ENCODE measurements at places on chromosomes 4 and X. TPM values are rescaled to one million over a fixed set of nuclear protein-coding genes. Genes with fewer than 3 reads are reported as not detected.

The MGAT4D gene
- polyA plus RNA-seq, result not detected

DNA sequence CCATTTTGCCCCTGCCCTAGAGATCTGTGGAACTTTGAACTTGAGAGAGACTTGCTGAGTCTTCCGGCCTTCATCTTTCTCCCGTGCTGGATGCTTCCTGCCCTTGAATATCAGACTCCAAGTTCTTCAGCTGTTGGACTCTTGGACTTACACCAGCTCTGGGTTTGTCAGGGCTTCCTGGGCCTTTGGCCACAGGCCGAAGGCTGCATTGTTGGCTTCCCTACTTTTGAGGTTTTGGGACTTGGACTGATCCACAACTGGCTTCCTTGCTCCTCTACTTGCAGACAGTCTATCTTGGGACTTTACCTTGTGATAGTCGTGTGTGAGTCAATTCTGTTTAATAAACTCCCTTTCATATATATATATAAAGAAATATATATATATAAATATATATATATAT is 1071.0 kb downstream of the ADGRL3 start:
- DNase-seq, result no peak
- no peak overlapping the region for H3K4me3 ChIP-seq
- H3K27ac ChIP-seq, result no peak overlapping the region
- H3K36me3 ChIP-seq, result no peaks in the 10 kb centered on the region

DNA sequence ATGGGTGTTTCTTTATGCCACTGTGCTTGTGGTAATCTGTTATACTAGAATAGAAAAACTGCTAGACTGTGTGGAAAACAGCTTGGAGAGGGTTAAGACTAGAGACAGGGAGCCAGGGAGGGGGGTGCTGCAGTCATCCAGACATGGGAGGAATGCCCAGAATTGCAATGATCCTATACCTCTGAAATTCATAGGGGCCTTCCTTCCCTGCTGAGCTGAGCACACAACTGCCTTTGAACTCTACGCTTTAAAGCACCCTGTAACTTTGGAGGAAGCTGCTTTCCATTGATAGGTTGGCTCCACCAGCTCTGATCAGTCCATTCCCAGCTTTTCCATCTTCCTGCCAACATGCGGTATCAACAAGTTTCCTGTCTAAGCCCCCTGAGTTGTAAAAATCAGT is 155.9 kb upstream of the RASGEF1B start:
- no peak overlapping the region for H3K27ac ChIP-seq
- peaks cover 50% of the 10 kb centered on the region for H3K4me1 ChIP-seq
- no peaks in the 10 kb centered on the region for H3K36me3 ChIP-seq
- H3K27me3 ChIP-seq, result no peaks in the 10 kb centered on the region

DNA sequence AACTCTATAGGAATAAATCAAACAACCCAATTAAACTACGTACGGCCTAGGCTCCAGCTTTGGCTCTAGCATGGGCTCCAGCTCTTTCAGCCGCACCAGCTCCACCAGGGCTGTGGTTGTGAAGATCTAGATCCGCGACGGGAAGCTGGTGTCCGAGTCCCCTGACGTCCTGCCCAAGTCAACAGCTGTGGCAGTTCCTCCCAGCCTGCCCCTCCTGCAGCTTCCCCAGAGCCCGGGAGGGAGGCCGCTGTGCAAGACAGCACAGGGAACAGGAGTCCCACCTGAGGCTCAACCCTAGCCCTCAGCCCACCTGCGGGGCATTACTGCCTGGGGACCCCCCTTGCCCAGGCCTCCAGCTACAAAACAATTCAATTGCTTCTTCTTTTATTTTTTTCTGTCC is 2680.3 kb downstream of the PCDH7 start:
- no peak for DNase-seq
- no peak overlapping the region for H3K4me3 ChIP-seq
- H3K4me1 ChIP-seq, result no peaks in the 10 kb centered on the region
- no peak overlapping the region for H3K27ac ChIP-seq

GRCh38 chrX:88135735-88136134 is 611.3 kb upstream of the CPXCR1 start:
- no peak overlapping the region for H3K4me3 ChIP-seq
- H3K27ac ChIP-seq, result no peak overlapping the region
- no peaks in the 10 kb centered on the region for H3K4me1 ChIP-seq
- H3K27me3 ChIP-seq, result no peaks in the 10 kb centered on the region
- no peak for DNase-seq

The CENPVL3 gene
- not detected for polyA plus RNA-seq

The TRAM1L1 gene
- polyA plus RNA-seq, result not detected

DNA sequence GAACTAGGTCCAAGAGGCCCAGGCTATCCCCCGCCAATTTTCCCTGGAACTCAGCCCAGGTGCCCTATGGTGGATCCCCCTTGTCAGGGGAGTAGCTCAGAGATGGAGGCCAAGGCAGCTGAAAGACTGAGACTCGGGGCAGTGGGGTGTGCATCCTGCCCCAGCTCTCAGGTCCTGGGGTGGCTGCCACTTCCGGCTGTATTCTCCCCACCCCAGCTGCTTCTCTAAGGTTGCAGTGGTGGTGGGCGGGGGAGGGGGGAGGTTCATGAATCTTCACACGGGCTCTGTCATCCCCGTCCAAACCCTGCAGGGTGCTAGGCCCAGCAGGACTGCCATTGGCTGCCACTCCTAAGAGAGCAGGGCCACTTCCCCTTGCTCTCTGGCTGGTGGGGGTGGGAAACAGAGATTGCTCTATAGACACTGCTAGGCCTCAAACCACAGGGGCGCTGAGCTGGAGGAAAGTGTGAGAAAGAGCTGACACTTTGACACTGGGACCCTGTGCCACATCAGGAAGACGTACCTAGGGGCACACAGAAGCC is 1.5 kb downstream of the SASH3 start:
- no peaks in the 10 kb centered on the region for H3K27me3 ChIP-seq
- H3K27ac ChIP-seq, result peak overlapping the region; percentile 96
- peaks cover 52% of the 10 kb centered on the region for H3K4me1 ChIP-seq
- peak; percentile 81 for DNase-seq
- peak overlapping the region; percentile 96 for H3K4me3 ChIP-seq

DNA sequence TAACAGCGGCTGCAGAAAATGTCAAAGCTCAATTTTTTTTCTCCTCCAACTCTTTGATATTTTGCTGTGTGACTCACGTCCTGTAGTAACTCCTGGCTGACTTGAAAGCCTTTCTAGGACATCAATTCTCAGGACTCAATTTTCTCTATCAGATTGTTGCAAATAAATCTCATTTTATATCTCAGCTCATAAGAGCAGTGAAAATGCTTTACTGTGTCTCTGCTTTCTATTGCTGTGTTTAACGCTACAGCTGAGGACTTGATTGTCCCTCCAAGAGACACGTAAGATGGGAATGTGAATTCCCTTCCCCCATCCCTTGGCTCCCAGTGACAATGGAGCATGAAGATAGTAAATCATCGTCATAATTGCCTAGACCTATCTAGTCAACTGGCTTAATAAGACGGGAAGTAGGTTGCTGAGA is 20.5 kb upstream of the CBR4 start:
- no peak for DNase-seq
- H3K27me3 ChIP-seq, result peaks cover 4% of the 10 kb centered on the region
- H3K27ac ChIP-seq, result no peak overlapping the region
- no peaks in the 10 kb centered on the region for H3K4me1 ChIP-seq
- no peak overlapping the region for H3K4me3 ChIP-seq

DNA sequence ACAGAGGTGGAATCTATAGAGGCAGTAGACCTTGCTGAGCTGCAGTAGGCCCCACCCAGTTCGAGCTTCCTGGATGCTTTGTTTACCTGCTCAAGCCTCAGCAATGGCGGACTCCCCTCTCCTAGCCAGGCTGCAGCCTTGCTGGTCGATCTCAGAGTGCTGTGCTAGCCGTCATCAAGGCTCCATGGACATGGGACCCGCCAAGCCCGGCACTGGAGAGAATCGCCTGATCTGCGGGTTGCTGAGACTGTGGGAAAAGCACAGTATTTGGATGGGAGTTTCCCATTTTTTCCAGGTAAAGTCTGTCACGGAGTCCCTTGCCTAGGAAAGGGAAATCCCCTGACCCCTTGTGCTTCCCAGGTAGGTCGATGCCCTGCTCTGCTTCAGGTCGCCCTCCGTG is 124.8 kb upstream of the KLF8 start:
- no peak overlapping the region for H3K4me3 ChIP-seq
- H3K27ac ChIP-seq, result no peak overlapping the region
- DNase-seq, result no peak
- H3K27me3 ChIP-seq, result no peaks in the 10 kb centered on the region

- DNase-seq, result no peak
- no peak overlapping the region for H3K4me3 ChIP-seq
- no peaks in the 10 kb centered on the region for H3K4me1 ChIP-seq
- no peaks in the 10 kb centered on the region for H3K27me3 ChIP-seq
Measured at GRCh38 chr4:87255755-87256154, 35.3 kb upstream of the KLHL8 start.

GRCh38 chrX:352582-353314 is 34.0 kb downstream of the PPP2R3B start:
- H3K4me3 ChIP-seq, result no peak overlapping the region
- no peak for DNase-seq
- peaks cover 12% of the 10 kb centered on the region for H3K36me3 ChIP-seq
- no peak overlapping the region for H3K27ac ChIP-seq

The AWAT2 gene
- polyA plus RNA-seq, result not detected

DNA sequence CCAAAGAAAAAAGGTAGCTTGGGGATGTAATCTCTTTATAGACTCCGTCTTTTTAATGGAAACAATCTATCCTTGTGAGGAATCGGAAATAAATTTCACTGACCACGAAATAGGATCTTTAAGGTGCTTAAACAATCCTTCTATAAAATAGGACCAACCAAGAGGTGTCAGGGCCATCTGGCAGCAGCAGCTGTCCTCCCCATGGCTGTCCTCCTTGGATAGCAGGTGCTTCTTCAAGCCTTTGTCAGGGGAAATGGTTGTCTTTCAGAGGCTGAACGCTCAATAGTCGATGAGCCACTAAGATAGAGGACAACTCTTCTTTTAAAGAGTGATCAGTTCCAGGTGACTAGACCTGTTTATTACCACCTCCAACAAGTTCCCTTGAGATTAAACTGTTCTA is 231.0 kb downstream of the ADGRL3 start:
- H3K4me1 ChIP-seq, result no peaks in the 10 kb centered on the region
- H3K4me3 ChIP-seq, result no peak overlapping the region
- no peak for DNase-seq
- no peaks in the 10 kb centered on the region for H3K36me3 ChIP-seq

GRCh38 chr4:67702166-67702565 is 1.2 kb upstream of the UBA6 start:
- no peaks in the 10 kb centered on the region for H3K27me3 ChIP-seq
- H3K4me1 ChIP-seq, result peaks cover 55% of the 10 kb centered on the region
- no peak for DNase-seq
- H3K36me3 ChIP-seq, result peaks cover 14% of the 10 kb centered on the region
- peak overlapping the region; percentile 44 for H3K4me3 ChIP-seq
- H3K27ac ChIP-seq, result peak overlapping the region; percentile 97

GRCh38 chr4:184863916-184864315 is 38.1 kb upstream of the ACSL1 start:
- H3K4me1 ChIP-seq, result peaks cover 12% of the 10 kb centered on the region
- H3K27me3 ChIP-seq, result peaks cover 5% of the 10 kb centered on the region
- no peak for DNase-seq
- H3K27ac ChIP-seq, result no peak overlapping the region
- no peak overlapping the region for H3K4me3 ChIP-seq

DNA sequence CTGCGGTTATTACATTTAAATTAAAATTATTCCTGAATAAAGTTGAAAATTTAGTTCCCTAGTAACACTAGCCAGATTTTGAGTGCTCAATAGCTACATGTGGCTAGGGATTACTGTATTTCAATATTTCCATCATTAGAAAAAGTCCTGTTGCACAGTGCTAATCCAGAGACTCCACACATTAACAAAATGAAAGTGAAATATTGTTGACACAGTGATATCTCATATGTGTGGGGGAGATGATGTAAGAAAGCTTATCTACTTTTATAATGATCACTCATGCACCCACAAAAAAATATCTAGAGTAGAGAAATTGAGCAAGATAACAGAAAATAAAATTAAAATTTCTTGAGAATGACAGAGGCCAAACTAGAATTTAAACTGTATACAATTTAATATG is 74.9 kb downstream of the MAGEB10 start:
- H3K4me3 ChIP-seq, result no peak overlapping the region
- no peaks in the 10 kb centered on the region for H3K27me3 ChIP-seq
- H3K27ac ChIP-seq, result no peak overlapping the region
- DNase-seq, result no peak
- no peaks in the 10 kb centered on the region for H3K4me1 ChIP-seq

The PDE6B gene
- 30.5 TPM for polyA plus RNA-seq

- no peaks in the 10 kb centered on the region for H3K36me3 ChIP-seq
- no peak overlapping the region for H3K4me3 ChIP-seq
- peaks cover 49% of the 10 kb centered on the region for H3K27me3 ChIP-seq
- H3K27ac ChIP-seq, result no peak overlapping the region
- DNase-seq, result no peak
Measured at GRCh38 chr4:7157666-7158065, 34.7 kb upstream of the SORCS2 start.

The EDA gene
- not detected for polyA plus RNA-seq

The DUSP9 gene
- polyA plus RNA-seq, result not detected

DNA sequence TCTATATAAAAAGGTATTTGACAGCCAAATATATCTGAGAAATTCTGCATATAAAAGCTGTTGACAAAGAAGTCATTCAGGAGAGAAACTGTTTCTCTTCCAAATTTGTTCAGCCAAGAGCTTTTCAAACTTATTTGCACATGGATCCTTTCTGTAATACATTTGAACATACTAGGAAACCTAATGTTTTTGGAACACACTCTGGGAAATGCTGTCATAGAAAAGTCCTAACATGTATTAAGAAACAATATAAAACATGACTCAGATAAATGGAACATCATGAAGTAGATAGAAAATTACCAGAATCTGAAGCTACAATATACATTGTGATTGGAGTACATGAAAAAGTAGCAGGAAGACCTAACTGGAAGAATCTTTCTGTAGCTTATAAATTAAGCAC is 781.5 kb upstream of the EPHA5 start:
- no peak overlapping the region for H3K4me3 ChIP-seq
- no peaks in the 10 kb centered on the region for H3K36me3 ChIP-seq
- H3K4me1 ChIP-seq, result no peaks in the 10 kb centered on the region
- DNase-seq, result no peak
- no peak overlapping the region for H3K27ac ChIP-seq
- no peaks in the 10 kb centered on the region for H3K27me3 ChIP-seq

The ARHGEF38 gene
- not detected for polyA plus RNA-seq

The HMGN5 gene
- polyA plus RNA-seq, result 1.5 TPM

The ERAS gene
- not detected for polyA plus RNA-seq

The GPC4 gene
- polyA plus RNA-seq, result 0.49 TPM

- H3K27me3 ChIP-seq, result no peaks in the 10 kb centered on the region
- H3K27ac ChIP-seq, result no peak overlapping the region
- no peaks in the 10 kb centered on the region for H3K36me3 ChIP-seq
- DNase-seq, result no peak
- H3K4me3 ChIP-seq, result no peak overlapping the region
Measured at GRCh38 chrX:109720947-109721346, 12.1 kb downstream of the ACSL4 start.

The SASH3 gene
- polyA plus RNA-seq, result 89.4 TPM

The SSX1 gene
- not detected for polyA plus RNA-seq

- H3K4me1 ChIP-seq, result no peaks in the 10 kb centered on the region
- DNase-seq, result no peak
- H3K27ac ChIP-seq, result no peak overlapping the region
- no peaks in the 10 kb centered on the region for H3K36me3 ChIP-seq
Measured at GRCh38 chr4:99207069-99207743, 11.8 kb downstream of the ADH6 start.

The RAB41 gene
- polyA plus RNA-seq, result not detected

The CHRDL1 gene
- not detected for polyA plus RNA-seq
